Cardiac septum (tissue), 1 donor: ENCODE measurements at places on chromosomes 5 and 9. TPM values are rescaled to one million over a fixed set of nuclear protein-coding genes. Genes with fewer than 3 reads are reported as not detected.

DNM1 gene
- 7.3 TPM for total RNA-seq

DNA sequence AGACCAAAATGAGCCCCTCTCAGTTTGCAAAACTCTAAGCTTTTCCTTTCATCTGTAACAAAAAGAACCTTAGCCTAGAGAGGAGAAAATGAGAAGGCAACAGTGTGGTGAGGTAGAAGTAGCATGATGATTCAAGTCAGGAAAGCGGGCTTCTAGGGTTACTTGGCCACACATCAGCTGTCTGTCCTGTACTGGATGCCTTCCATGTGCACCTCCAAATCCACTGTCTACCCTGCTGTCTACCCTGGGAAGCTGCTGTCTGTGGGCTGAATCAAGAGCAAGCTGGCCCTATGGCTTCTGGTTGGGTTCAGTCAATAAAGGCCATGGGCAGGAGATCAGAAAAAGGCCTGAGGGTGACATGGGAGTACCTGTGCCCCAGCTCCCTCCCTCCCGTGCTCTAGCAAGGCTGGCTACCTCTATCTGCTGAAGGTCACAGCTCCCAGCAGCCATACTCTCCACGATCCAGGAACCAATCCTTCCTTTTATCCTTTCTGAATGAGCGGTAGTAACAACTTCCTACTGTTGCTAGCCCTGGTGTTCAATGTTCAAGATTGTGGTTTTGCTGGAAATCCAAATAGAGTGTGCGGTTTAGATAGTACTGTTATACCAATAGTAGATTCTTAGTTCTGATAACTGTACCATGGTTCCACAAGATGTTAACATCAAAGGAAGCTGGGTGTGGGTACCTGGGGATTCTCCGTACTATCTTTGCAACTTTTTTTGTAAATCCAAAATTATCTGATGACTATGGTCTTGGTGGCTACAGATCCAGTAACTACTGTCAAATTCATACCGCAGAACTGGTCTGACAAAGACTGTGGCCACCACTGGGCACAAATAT lies 191.0 kb downstream of the ESM1 start:
- DNase-seq = no peak

DNA sequence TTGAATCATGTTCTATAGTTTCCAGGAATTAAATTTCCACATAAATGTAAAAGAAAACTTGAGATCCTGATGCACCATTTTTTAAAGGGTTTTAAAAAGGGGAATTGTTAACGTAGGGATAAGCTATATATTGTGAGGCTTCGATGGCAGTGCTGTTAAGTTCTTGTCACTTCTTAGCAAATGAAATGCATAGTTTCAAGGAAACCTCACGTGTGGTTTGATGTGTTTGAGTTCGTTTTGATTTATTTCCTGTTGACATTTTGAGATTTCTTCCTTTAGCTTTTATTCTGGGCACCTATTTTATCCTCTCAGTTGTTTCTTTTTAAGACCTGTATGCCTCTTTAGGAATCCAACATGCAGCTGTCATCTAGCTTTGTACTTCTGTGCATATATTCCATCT lies 301.0 kb downstream of the DOCK8 start:
- no peak for DNase-seq

GRCh38 chr5:158074992-158075769 lies 216.2 kb upstream of the CLINT1 start:
- no peak for DNase-seq

DNA sequence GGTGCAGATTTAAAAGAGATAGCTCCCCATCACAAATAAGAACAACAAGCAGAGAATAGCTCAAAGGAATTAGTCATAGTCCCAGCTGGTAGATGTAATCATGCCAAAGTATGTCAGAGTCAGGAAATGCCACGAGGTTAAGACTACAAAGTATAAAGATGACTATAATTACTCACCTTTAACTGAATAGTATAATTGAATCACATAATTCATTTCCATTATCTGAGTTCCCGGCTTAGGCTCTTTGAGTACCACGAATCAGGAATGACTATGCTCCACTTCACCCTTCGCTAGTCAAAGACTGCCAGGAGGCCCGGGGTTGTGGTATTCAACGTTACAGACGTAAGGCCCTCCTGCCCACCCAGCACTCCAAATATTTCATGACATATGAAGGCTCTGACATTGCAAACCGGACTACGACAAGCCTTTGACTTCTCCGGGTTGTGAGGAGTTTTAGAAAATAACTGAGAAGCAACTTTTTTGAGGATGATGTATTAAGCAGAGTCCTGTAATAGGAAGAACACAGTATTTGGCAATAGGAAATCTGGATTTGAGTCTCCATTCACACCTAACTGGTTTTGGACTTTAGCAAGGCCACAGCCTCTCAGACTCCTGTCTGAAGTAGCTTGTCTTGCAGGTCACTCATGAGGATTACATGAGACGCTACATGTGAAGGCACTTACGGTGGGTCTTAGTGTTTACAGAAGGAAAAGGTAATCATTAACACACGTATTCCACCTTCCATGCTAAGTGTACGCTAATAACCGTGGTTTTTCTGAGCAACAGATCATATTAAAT lies 64.6 kb downstream of the ENC1 start:
- DNase-seq = no peak

- DNase-seq = no peak
Observed at GRCh38 chr9:38342096-38342495, 50.4 kb upstream of the ALDH1B1 start.

FRMD3 gene
- 123 TPM for total RNA-seq

MARCHF11 gene
- 1.3 TPM for total RNA-seq

DNA sequence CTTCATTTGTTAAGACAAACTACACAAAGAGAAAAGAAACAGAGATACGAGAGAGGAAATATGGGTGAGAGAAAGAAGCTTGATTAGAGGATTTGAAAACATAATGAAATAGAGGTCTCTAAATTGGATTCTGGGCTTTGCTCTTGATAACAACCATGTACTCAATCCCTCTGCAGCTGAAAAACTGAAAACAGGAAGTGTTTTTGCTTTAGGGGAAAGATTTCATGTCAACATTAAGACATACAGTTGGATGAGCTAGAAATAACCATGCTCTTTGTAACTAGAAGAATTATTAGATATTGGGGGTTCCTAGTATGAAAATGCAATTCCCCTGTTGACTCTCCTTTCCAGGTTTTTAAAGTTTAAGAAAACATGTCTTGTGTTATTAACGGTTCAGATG lies 21.9 kb downstream of the CRHBP start:
- DNase-seq = no peak

GRCh38 chr9:69307446-69308205 lies 17.4 kb upstream of the ENTREP1 start:
- no peak for DNase-seq

DNA sequence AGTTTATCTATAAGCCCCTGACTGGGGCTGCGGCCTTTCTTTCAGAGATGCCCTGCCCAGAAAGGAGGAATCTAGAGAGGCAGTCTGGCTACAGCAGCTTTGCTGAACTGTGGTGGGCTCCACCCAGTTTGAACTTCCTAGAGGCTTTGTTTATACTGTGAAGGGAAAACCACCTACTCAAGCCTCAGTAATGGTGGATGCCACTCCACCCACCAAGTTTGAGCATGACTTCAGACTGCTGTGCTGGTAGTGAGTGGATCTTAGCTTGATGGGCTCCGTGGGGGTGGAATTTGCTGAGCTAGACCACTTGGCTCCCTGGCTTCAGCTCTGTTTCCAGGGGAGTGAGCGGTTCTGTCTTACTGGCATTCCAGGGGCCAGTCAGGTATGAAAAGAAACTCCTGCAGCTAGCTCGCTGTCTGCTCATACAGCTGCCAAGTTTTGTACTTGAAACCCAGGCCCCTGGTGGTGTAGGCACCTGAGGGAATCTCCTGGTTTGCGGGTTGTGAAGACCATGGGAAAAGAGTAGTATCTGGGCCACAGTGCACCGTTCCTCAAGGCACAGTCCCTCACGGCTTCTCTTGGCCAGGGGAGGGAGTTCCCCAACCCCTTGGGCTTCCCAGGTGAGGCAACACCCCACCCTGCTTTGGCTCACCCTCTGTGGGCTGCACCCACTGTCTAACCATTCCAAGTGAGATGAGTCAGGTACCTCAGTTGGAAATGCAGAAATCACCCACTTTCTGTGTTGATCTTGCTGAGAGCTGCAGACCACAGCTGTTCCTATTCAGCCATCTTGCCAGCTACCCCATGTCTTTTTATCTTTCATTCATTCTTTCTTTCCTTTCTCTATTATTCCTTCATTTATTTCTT lies 211.8 kb upstream of the C9orf72 start:
- no peak for DNase-seq

DNA sequence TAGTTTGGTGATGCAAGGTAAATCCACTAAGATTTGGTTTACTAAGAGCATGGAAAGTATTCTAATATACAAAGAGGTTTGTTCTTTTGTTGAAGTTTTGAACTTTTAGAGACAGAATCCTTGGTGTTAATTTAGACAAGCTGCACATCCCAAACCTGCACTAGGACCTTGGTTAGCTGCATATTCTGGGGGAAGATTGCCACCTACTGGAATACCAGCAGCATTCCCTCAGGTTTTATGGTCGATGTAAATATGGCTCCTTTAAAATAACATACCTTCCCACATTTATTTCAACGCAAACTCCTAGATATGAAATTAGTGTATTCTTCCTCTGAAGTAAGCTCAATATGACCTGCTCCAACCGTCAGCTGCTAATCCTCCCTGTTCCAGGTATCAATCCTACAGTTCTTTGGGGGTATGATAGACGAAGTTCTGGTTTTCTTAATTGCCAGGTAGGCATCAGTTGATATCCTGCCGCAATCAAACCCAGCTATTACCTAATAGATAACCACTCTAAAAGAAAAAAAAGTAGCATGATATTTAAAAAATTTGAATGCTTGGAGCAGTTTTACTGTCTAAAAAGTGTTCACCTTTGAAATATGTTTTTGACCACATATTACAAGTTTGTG lies 624.1 kb downstream of the ISL1 start:
- no peak for DNase-seq

SIT1 gene
- not detected for total RNA-seq

DNA sequence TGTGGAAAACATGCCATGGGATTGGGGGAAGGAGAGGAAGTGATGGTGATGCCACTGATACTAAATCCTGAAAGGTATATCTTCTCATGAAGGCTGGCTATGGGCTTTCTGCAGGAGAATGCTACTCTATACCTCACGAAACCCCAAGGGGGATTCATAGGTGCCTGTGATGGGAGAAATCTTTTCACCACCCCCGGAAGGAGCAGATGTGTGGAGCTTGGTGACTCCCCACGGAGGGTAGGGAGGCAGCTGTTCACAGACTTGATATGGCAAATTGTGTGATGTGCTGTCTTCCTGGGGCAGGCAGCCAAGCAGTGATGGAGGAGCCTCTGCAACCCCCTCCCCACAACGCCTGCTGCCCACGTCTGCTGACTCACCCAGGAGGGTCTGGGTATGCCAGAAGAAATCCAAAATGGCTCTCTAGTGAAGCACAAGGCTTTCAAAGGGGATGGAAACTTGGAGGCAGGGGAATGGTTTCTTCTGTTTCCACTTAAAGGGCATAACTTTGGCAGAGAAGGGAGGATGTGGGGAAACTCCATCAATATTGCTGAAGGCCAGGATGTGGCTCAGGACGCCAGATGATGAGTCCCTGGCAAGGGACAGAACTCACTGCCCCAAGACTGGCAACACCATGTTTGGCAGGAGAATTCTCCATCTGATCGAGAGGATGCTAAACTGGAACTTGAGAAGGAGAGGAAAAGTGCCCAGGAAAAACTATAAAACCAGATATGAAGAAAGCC lies 188.3 kb downstream of the GABBR2 start:
- DNase-seq = no peak

DNA sequence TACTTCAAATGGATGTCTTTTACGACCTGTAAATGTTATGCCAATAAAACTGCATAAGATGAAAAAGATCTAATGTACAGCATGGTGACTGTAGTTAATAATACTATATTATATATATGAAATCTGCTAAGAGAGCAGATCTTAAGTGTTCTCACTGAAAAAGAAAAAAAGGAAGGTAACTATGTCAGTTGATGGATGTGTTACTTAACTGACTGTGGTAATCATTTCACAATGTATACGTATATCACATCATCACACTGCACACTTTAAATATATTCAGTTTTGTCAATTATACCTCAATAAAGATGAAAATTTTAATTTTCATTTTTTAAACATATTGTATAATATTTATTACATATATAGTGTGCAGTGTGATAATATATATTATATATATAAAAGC lies 31.9 kb downstream of the THBS4 start:
- DNase-seq = no peak

- DNase-seq = no peak
Observed at GRCh38 chr5:54915466-54916027, 69.8 kb downstream of the ESM1 start.
